ENCODE measurements at places on chromosomes 6 and 20. TPM values are rescaled to one million over a fixed set of nuclear protein-coding genes. Genes with fewer than 3 reads are reported as not detected.
A peak's percentile ranks its signal among the peaks of the same experiment; 100 is the strongest.

TRIM15 gene
- total RNA-seq: not detected

DNA sequence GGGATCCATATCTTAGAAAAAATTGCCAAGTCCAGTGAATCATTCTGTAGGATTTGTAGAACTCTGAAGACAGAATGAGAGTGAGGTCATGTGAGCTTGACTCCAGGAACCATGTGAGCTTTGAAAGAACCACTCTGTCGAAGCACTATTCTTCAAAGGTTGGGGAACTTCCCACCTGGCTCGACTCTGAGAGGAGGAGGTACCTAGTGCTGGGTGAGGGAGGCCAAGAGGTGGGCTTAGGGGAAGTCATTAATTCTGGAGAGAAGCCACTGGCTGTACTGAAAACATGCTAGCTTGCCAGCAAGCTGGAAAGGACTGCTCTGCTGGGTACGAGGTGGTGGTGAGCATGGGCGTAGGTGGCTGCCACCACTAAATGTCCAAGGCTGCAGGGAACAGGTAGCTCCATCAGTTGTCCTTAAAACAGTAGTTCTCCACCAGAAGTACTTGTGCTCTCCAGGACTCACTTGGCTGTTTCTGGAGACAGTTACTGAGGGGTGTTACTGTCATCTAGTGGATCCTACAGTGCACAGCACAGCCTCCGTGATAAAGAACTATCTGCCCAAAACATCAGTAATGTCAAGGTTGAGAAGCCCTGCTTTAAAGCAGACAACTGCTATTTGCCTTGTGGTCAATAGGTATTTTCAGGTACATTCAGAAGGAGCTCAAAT, 34.7 kb upstream of the SYNJ2 start:
- peak; percentile 31 for DNase-seq

DNA sequence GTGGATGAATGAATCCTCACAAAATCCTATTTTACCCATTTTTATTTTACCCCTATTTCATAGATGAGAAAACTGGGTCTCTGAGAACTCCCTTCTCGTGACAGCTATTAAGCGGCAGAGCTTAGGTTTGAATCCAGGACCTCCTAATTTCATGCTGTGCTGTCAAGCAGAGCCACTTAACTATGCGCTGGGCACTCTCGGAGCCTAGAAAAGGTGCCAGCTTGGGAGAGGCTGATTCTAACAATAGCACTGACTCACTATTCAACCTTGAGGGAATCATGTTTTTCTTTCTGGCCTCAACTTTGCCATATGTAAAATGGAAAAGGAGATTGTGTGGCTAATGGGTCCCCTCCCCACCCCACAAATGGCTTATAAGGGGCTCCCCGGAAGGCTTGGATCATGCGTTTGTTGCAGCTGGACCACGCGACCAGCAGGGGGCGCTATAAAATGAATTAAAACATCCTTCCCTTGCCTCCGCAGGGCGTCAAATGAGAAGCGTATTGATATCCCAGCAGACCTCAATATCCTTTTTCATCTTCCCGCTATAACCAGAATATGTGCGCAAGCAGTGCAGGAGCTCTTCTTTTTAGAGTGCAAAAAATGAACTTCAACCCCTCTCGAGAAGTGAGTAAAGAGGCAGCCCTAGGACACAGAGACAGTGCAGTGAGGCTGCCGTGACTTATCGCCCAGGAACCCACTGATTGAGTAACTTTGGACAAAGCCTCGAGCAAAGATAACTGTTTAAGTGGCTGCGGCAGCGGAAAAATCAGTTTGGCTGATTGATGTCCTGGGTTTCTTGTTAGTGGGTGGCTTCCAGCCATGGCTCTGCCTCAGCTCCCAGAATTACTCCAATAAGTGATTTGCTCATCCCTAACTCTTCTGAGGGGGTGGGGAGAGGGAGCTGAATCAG, 12.8 kb upstream of the PDYN start:
- DNase-seq: peak; percentile 56

- DNase-seq: no peak
Measured at GRCh38 chr20:33178726-33179125, 10.8 kb downstream of the BPIFA2 start.

DNA sequence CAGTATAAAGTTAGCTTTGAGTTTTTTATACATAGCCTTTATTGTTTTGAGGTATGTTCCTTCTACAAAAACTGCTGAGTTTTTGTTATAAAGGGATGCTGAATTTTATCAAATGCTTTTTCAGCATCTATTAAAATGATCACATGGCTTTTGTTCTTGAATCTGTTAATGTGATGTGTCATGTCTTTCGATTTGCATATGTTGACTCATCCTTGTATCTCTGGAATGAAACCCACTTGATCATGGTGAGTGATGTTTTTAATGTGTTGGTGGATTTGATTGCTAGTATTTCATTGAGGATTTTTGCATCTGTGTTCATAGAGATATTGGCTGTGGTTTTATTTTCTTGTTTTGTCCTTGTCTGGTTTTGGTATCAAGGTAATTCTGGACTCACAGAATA, 24.7 kb upstream of the BLCAP start:
- DNase-seq: peak; percentile 61

GRCh38 chr6:113630738-113631535, 226.2 kb upstream of the MARCKS start:
- peak; percentile 55 for DNase-seq

- DNase-seq: no peak
Measured at GRCh38 chr6:165584541-165584940, 78.5 kb downstream of the PDE10A start.

GRCh38 chr20:45427236-45428149, 11.6 kb downstream of the PIGT start:
- no peak for DNase-seq

DNA sequence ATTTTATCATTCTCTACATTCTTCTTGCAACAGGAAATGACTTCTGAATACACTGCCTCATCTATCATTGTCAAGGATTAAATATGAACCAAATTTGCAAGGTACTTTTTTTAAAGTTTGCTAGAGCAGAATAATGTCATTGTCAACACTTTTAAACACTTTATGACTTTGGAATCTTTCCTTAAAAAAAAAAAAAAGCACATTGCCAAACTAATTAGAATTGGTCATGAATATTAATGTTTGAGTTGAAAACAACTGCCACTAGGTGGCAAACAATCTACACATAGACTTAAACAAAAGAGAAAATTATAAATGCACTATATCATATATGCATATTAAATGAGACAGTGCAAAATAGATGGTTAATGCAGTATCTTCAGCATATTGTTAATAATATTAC, 32.5 kb upstream of the TMEM244 start:
- peak; percentile 22 for DNase-seq

DNA sequence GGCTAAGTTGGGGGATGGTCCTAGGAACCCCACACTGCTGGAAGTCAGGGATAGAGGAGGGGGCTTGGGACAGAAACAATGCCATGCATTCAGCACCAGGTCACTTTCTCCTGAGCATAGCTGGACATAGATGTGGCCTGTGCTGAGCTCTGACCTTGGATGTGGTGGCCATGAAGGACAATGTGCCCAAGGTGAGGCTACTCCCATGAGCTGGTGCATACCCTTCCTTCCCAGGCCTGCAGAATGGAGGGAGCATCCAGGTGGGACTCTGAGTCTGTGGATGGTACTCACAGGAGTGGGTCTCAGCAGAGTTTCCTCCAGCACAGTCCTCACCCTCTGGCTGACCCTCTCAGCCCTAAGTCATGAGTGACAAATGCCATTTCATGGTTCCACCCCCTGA, 16.9 kb downstream of the CST9L start:
- DNase-seq: no peak

DNA sequence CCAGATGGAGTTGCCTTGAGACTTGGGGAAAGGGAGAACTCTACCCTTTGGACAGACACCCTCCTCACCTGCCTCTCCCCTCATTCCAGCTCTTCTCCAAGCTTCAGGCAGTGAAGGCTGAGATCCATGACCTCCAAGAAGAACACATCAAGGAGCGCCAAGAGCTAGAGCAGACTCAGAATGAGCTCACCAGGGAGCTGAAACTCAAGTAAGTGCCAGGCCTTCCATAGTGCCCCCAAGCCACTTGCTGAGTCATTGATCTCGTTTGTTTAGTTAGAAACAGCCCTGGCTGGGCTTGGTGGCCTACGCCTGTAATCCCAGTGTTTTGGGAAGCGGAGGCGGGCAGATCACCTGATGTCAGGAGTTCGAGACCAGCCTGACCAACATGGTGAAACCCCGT, 39.2 kb downstream of the KIF3B start:
- peak; percentile 58 for DNase-seq

DNA sequence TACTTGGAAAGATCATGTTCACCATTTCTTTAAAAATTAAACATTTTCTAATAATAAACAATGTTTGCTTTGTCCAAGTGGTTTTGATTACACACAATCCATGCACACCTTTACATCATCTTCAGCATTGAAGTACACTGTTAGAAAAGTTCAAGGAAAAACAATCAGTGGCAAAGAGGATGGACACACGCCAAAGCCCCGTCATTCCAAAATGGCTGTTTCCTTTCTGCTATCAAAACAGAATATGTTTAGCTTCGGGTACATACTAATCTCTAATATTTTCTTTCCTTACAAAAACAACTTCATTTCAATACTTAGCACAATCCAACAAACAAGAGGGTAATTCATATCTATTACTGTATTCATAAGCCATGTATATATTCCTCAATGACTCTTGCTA, 24.5 kb downstream of the REPS1 start:
- no peak for DNase-seq

DNA sequence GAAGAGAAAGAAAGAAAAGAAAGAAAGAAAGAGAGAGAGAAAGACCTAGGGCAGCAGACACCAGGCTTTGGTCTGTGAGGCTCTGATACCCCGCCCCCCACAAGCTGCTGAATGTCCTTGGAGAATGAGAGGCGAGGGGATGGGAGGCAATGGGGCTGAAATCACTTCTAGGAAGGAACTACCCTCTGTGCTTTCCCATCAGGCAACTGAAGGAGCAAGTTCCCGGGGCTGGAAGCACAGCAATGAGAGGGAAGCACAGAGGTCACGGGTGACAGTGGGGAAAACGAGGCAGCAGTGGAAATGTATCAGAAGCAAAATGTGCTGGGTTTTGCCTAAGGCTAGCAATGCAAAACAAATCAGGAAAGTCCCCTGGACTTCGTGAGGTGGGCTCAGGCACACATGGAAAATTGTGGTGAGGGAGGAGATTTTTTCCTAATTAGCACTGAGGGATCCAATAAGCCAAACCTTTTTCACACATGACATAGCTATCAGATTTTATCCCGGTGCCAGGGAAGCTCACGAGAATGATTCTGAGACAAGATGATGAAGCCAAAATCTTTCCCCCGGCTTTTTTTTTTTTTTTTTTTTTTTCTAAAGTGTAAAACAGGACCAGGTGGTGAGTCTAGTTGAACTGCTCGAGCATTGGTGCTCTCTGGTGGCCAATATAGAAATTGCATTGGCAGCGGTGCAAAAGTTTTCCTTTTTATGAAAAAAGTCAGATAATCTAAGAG, 16.8 kb upstream of the ARFGEF2 start:
- peak; percentile 66 for DNase-seq

TRAPPC3L gene
- total RNA-seq: not detected

DNA sequence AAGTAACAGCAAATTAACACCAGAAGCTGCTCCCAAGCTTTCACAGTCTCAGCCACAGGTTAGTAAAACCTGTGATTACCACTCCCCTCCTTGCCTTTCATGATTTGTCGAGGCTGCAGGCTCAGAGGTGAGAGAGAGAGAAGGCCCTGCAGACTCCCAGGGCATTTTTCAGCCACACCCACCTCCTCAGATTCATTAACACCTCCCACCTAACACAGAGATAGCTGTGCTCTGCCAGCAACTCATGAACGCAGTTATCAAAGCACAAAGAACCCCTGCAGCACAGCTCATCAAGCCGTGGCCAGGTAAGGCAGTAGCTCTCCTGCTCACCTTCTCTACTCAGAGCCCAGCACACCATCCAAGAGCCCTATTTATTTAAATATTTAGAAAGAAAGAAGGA, 27.1 kb downstream of the F13A1 start:
- no peak for DNase-seq

KCNK5 gene
- total RNA-seq: 0.12 TPM

DNA sequence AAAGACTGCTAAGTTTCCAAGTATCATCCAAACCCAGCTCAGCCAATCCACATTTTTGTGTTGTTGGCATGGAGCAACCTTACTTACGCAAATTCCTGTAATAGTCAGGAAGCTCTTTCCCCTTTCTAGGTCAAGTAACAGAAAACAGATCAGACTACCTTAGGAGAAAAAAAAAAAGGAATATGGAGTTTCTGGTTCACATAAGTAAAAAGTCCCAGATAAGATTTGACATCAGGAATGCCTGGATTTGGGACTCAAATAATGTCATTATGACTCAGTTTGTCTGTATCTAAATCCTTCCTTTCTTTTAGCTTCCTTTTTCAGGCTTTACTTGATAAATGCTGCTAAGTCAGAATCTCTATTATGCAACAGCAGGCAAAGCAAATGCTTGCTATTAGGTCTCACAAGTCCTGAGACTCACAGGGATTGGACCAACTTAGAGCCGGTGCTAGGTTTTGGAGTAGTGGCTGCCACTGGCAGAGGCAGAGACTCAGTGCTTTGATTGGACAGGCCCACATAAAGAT, 44.5 kb downstream of the NCOA7 start:
- DNase-seq: no peak

GRCh38 chr6:54198134-54198533, 86.9 kb downstream of the MLIP start:
- no peak for DNase-seq

BCAS1 gene
- not detected for total RNA-seq

DNA sequence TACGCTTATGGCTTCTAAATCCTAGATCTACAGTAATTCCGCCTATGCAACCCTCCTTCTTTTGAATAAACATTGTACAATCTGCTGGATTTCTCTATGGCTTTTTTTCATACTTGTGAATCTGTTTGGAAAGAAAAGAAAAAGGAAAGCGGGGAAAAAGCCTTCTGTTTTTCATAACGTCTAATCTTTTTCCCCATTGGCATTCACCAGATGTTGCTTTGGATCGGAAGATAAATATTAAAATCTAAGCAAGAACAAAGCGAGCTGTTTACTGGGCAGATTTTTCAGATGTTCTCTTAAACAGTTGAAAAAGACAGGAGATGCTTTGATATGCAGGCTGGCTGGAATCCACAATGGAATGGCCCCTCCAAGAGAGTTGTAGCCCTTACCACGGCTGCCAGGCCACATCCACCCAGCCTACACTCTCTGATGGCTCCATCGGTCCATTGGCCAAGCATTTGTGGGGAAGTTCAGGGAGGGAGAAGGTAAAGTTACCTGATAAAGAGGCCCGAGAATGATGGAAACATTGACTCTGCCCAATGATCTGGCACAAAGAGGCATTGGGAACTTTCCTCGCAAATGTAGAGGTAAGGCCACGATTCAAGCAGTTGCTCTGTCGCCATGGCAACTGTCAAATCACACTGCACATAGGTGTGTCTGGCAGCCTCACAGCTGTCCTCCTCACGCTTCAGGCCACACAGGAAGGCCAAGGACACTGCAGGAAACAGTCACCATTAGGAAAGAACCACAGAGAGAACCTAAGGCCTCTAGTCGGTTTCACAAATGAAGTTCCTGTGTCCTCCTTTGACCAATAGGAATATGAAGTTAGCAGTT, 70.3 kb downstream of the PKHD1 start:
- no peak for DNase-seq

GRCh38 chr6:157684620-157685299, 138.3 kb upstream of the SNX9 start:
- no peak for DNase-seq

- no peak for DNase-seq
Measured at GRCh38 chr6:136749359-136749997, 42.8 kb downstream of the MAP3K5 start.

Data from RPMI7951 (cell line).